ENCODE measurements at places on chromosomes 1 and 21.

DNA sequence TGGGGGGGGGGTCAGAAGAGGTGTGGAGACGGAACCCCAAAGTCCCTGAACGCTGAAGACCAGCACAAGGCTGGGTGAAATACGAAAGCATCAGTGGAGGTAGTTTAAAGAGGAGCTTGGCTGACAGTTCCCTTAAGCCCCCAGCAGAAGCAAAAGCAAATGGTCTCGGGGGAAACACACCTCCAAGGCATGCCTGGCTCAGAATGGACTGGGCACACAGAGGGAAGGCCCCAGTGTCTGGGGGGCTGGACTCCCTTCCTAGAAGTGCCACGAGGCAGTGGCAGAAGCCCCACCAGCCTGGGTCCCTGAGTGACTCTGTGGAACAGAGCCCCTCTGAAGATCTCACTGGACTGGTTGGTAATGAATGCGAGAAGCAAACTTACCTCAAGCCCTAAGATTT, 43.9 kb downstream of the UBE2G2 start:
- DNase-seq: no peak

DNA sequence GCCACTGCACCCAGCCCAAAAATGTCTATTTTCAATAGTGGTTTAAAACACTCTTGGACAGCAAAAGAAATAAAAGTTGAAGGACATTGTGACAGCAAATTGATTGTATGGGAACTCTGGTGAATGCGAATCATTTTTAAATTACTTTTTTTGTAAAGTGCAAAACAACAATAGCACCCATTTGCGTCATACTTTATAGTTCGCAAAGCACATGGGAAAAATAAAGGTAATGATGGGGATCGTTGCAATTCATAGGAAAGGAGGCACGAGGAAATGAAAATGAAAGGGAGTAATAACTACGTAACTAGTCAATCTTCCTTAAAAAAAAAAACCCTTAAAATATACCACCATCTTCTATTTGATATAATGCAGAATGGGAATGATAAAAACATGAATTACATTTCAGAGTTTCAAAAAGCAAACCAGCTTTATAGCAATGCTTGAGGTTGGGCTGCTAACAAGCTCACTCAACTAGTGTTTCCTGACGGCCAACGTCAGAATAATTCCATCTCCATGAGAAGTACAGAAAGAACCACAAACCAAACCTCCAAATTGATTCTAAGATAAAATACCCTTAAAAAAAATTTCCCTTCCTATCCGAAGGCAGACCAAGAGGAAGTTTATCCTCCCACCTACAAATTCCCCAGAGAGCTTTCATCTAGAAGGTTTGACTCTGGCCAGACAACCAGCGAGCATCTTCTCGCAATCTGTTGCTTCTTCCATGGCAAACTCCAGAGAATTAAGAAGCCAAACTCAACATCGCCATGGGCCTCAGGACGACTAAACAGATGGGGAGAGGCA, at the start of gene EDARADD:
Gene EDARADD (plus strand): TSS at position 606 of the 801 bp plus-strand sequence. CDS start 159 bp downstream, at position 765.
- no peak for DNase-seq

DNA sequence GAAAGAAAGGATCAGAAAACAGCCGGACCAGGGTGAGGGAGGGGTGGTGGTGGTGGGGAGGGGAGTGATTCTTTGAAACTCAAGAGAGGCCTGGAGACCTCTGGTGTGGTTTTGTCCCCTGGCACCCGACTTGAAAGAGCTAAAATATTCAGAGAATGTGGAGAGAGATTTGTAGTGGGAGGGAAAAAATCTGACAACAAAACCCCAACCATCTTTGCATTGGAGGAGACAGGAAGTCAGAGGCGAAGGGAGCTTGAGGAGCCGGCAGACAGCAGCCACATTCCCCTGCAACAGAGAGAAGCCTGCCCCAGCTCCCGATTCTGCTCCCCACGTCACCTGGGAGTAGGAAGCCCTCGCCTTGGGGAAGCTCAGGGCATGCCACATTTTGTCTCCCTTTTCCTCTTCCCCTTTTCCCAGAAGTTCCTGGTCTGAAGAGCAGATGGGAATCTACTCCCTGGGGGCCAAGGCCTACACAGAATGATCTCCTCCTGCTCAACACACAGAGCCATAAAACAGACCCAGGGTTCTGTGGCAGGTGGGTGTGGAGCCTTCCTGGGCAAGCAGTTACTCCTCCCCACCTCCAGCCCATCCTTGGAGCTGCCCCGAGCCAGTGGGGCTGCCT, 84.9 kb downstream of the ITPKB start:
- no peak for DNase-seq

DNA sequence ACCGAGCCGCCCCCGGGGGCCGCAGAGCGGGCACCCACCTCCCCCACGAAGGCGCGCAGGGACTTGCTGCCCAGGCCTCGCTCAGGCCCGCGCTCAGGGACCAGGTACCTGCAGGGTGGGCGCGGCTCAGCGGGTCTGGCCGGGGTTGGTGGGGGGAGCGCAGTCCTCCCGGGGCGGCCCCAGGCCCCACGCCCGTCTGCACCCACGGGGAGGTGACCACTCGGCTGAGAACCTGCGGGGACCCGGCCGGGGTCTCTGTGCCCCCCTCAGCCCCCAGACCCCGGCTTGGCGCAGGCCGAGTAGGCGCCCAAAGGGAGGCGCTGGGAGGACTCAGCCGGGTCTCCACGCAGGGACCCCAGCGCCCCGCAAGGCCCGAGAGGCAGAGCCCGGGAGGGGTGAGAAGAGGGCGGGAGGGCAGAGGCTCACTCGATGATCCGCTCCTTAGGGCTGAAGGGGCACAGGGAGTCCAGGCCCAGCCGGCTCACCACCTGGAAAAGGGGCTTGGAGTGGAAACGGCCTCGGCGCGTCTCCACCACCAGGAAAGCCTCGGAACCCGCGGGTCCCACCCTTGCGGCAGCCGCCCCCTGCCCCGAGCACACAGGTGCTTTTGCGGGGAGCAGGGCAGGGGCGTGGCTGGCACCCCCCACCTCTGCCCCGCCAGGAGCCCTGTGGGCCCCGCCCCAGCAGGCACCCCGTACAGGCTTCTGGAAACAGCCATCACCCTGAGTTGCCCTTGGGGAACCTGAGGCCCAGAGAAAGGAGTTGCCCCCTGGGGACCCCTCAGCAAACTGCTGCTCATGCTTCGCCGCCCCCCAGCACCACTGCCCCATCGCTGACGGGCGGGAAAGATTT, 9.3 kb downstream of the FTCD start:
- DNase-seq: no peak

DNA sequence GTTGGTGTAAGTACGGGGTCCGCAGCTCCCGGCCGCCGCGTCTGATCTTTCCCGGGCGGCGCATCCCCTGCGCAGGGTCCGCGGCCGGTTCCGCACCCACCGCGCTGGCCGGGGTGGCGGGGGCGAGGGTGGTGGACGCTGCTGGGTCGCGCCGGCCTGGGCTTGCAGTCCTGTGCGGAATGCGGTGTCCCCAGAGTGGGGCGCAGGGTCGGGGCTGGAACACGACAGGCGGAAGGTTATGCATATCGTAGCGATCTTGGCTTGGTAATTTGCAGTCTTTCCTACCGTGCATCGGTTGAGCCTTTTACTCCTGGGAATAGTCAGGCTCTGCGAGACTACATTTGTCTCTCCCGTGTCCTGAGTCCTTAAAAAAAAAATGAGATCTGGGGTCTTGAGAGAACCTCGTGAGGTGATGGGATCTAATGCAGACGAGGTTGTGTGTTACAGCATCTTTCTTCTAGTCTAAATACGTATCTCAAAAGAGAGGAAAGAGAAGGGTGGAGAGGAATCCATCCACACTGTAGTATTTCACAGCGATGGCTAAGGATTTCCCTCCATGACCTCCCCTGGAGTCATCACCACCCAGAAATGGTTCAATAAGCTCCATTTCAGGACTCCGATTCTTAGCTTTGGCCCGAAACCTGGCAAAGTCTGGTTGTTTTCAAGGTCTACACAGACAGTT, 572 bp downstream of the ATP1B1 start:
- DNase-seq: no peak

All from activated CD4-positive, alpha-beta T cell treated with anti-CD3 and anti-CD28 coated beads, Interleukin-2, amount 50 U/mL, for 1 hour (primary cell).